HTR-8/SVneo (cell line): ENCODE measurements at places on chromosomes 6 and 20.

- no peak for DNase-seq
Measured at GRCh38 chr6:11805259-11806053, 26.9 kb upstream of the ADTRP start.

DNA sequence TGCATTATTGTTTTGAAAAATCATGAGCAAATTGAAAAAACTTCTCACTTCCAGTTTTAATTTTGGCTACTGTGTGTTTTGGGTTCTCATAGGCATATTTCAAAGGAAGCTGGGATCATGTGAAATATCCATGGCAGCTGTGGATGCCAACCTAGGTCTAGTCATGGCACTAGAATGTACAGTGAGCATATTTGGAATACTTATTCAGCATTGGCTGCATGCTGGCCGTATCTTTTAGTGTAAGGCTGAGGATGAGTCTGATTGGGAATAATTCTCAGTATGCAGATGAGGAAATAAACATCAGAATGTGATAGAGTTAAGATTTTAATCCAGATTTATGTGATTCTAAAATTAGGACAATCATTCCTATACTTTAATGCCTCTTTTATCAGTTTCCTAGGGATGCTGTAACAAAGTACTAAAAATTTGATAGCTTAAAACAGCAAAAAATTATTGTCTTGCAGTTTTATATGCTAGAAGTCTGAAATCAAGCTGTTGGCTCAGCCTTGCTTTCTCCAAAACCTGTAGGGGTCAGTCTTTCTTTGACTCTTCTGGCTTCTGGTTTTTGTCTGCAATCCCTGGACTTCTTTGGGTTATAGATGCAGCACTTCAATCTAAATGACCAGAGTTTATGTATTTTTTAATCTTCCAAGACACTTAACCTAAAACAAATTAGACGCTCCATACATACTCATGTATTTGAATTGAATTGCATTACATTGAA, 37.7 kb upstream of the DEFB112 start:
- peak; percentile 25 for DNase-seq

- no peak for DNase-seq
Measured at GRCh38 chr6:160678744-160679401, 14.8 kb upstream of the LPA start.

GRCh38 chr6:43037197-43037596, 15.8 kb downstream of the RRP36 start:
- no peak for DNase-seq

DNA sequence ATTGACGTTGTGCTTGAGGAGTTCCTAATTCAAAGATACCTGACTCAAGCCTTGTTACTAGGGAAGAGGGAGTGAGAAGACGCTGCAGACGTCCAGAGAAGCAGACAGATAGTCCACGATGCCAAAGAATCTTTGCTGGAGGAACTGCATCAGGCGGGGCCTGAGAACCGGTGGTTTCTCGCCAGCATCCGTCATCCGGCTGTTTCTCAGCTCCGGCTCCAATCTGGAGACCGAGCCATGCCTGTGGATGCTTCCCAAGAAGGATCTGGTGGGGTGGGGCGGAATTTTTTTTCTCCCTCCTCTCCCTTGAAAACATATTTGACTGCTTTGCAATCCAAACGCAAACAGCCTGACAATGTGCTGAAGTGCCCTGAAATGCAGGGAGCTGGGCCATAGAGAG, 125.8 kb upstream of the SRSF6 start:
- DNase-seq = no peak

GRCh38 chr20:57767441-57767840, 57.6 kb upstream of the PMEPA1 start:
- DNase-seq = no peak

- DNase-seq = no peak
Measured at GRCh38 chr6:39568896-39569295, 156.3 kb downstream of the KIF6 start.

DNA sequence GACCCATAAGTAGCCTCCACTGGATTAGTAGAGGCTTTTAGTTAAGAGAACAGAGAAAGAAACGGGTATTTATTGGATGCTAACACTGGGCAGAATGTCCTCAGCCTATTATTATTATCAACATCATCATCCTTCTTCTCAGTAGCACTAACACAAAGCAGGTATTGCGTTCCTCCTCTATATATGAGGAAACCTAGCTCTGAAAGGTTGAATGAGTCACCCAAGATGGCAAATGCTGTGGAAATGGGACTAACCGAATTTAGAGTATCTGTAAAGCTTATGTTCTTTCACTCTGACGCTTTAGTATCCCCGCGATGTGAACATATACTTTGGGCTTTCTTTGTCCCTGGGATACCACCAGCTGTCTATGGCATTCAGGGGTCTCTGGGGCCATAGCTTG, 77.0 kb downstream of the ADTRP start:
- DNase-seq = no peak

DNA sequence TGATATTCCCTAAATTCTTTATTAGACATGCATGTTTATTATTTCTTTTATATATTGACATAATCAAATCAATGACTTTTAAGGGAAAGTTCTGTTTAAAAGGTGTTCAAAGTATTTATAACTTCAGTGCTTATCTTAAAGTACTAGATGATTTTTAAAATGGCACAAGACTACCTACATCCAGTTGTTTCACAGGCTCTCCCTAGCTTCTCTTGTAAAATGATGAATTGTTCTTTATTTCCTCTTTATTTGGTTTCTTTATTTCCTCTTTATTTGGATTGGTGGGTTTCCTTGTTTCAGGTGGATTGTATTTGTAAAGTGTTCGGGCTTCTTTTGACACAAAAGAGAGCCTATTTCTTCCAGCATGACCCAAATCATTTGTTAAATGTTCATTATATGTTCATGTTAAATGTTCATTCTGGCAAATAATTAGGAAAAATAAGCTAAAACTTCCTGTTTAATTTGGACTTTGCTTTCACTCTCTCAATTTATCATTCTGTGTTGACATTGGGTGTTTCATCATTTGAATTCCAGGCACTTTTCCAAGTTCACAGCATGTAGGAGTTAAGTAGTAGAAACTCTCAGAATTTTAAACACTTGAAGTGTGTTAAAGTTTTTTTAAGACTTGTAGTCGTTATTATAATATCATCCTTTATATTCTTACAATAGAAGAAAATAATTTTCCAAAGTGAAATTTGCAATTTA, 24.6 kb downstream of the MLIP start:
- peak; percentile 12 for DNase-seq

- DNase-seq = no peak
Measured at GRCh38 chr6:122734529-122735395, 44.8 kb upstream of the FABP7 start.

GRCh38 chr6:133804265-133804664, 84.6 kb upstream of the TCF21 start:
- DNase-seq = peak; percentile 11

DNA sequence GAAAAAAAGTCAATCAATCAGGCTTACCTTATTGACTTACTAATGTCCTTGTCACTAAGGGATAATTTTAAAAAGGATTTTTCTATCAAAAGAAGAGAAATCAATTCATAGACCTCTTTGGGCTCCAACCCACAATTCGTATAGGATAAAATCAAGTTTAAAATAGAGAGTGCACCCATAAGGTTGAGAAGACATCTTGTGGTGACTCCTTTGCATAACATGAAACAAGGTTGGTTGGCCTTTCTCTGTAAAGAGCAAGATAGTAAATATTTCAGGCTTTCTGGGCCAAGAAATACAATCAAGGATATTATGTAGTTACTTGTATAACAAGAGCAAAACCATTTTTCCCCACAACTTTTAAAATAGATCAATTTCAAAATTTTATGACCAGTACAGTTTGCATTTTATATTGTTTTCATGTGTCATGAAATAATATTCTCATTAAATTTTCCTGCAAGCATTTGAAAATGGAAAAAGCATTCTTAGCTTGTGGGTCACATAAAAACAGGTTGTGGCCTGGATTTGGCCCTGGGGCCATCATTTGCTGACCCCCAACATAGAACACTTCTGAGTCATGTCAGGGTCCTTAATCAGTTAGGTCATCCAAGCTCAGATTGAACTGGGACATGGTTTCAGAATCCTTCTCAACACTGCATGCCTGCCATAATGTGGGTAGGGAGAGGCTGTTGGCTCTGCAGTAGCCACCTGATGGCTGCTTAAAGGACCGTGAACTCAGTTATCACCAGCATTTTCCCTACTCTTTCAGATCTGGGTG, 76.7 kb downstream of the MYB start:
- DNase-seq = no peak

DNA sequence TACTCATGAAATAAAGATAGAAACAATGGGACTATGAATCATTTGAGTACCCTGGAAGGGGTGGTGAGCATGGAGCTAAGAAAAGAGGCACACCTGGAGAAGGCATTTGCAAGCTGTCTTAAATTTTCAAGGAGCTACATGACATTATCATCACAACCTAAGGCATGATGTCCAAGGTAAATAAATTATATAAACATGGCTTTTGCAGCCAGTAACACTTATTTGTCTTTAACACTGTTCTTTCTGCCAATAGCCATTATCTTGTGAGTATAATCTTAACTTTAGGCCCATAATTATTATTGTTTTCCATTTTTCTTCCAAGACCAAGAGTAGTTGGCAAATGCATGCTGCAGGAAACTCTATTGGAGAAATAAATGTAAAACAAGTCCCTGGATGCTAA, 63.7 kb downstream of the ALDH5A1 start:
- DNase-seq = no peak

DNA sequence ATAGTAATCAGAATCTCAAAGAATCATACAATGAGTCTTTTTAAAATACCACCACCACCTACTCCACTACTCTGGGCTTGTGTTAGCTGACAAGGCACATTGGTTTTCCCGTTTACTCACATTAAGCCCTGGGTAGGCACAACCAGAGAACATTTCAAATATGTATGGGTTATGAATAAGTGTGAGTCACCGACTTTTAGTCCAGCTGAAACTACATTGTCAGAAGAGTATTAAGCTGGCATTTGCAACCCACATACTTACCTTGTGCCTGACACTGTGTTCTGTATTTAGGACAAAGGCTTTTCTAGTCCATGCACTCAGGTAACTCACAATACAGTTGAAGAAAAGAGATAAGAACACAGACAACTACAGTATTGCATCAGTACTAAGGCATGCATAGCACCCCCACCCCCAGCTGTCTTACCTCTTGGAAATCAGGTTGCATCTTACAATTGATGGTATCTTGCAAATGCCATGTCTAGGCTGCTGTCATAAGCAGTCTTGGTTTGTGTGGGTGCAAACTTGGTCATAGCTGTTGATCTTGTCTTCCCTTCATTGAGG, 40.3 kb upstream of the AHI1 start:
- DNase-seq = peak; percentile 7
